PC-3 (cell line): ENCODE measurements at places on chromosomes 11 and 22. TPM values are rescaled to one million over a fixed set of nuclear protein-coding genes. Genes with fewer than 3 reads are reported as not detected.
A peak's percentile ranks its signal among the peaks of the same experiment; 100 is the strongest.

DNA sequence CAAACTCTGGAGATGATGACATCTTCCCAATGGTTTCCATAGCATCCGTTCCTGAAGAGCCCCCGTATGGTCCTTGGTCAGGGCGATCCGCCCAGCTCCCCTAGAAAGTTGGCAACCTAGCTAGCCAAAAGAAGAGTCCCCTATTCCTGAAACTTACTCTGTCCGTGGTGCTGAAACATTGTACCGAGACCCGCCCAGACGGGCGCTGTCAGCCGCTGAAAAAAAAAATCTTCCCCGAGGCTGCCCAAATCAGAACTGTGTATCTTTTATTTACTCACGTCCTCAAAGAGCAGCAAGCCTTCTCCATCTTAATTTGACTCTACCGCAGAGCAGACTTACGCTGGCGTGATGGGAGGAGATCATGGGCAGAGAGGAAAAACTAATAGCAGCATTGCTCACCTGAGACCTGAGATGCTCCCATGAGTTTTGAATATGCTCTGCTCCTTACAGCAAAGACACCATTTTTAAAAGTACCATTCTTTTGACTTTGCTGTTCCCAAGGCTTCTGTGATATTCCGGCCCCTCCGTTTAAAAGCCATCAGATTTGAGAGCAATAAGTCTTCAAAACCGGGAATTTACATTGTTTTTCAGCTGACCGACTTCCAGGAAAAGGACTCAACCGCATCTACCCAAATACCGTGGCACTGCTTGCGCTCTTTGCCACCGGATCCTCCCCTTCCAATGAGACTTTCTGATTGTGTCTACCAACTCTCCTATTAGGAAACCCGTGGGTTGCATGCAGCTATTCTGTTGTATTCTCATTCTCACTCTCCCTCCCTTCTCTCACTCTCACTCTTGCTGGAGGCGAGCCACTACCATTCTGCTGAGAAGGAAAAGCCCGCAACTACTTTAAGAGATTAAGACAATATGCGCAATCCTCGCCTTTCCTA is at the start of gene SLC17A6:
Gene SLC17A6, plus strand, starts transcription at position 786 of the 890 bp plus-strand sequence. CDS start 153 bp downstream, outside the sequence.
- peak; percentile 57 for DNase-seq

DNA sequence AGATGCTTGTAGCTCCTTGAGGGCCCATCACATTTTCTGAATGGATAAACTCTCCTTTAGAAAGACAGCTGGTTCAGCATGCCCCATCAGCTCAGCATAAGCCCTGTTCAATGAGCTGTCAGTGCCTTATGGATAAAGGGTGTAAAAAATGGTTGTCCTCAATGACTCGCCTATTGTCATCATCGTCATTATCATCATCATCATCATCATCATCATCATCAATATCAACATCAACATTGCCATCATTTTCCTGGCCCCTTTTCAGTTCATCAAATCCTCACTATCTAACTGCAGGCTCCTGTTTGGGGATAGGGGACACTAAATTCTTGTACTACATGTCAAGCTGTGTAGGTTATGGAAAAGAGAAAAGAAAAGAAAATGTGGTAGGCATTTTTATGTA is 310.7 kb upstream of the MTNR1B start:
- DNase-seq, result no peak

DNA sequence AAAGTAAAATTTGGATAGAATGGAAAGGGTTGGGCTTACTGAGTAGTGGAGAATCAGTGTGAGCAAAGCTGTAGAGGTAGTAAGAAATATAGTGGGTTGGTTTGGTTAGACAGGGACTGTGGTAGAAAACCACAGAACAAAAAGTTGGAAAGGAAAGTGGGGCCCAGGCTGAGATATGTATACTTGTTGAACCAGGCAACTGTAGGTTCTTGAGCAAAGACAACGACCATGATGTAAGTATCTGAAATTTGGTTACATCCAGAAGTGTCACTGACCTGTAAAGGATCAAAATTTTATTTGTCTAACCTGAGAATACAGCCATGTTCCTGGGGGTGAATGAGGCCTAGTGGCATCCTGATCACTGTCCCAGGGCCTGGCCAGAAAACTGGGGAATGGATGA is 114.1 kb downstream of the STIM1 start:
- no peak for DNase-seq

GRCh38 chr22:20205964-20206708 is 55.3 kb upstream of the CCDC188 start:
- peak; percentile 48 for DNase-seq

DNA sequence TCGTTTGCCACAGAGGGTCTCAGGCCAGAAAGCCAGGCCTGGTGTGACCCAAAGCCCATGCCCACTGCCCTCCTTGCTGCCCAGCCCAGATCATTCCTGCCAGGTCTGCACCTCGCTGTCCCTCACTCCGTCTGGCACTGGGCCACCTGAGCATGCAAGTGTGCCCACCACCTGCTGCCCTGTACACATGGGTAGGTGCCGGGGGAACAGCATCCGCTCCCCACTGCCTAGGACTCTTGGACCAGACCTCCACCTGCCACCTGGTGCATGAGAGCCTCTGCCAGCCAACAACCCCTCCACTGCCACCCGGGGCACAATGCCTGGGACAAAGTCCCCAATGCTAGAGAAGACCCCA is 12.5 kb downstream of the MGAT3 start:
- DNase-seq, result no peak

GRCh38 chr11:271319-271715 is 6.9 kb upstream of the NLRP6 start:
- DNase-seq, result no peak

GRCh38 chr11:34620820-34621792 is at the start of gene EHF:
Gene EHF, plus strand, starts transcription at chr11:34621093. Its CDS starts 21,538 bp downstream, at chr11:34642631.
- DNase-seq, result peak; percentile 80

- no peak for DNase-seq
These were observed 231.9 kb upstream of the E2F8 start for GRCh38 chr11:19472679-19473078.

- DNase-seq, result peak; percentile 94
These were observed 306.1 kb downstream of the C11orf87 start for GRCh38 chr11:109728056-109728455.

- peak; percentile 23 for DNase-seq
These were observed 365.2 kb upstream of the DDI1 start for GRCh38 chr11:103671143-103671651.

GRCh38 chr11:89249196-89249595 is 71.5 kb downstream of the TYR start:
- no peak for DNase-seq

- DNase-seq, result no peak
These were observed 29.4 kb downstream of the CCDC83 start for GRCh38 chr11:85884581-85885021.

DNA sequence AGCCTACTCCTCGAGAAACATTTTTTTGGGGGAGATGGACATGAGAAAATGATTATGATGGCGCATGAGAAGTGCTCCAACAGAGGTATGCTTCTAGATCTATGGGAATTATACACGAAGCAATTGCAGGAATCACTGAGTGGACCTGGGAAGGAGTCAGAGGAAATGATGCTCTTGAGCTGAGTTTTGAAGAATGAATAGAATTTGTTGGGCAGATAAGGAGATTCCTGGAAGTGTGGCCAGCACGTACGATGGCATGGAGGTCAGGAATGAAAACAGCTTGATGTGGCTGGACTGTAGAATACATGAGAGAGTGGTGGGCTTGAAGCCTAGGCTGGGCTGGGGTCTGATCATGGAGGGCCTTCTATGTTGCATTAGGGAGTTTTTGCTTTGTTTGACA is 31.7 kb downstream of the ADAMTS15 start:
- DNase-seq, result no peak

DNA sequence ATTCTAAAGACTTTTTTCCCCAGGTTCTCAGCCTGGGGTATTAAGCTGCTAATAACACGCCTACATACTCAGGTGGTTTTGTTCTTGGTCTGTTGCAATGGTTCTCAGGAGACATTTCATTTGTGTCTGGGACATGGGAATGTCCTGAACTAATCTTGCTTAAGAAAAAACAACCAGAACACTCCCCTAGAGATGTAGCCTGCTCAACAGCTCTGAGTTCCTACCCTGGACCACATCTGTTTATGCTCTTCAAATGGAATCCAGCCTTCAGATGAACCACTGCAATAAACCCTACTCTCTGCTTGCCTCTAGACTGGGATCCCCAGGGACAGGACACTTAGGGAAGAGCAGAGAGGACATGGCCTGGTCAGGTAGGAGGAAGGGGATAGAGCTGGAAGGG is 29.9 kb downstream of the RELT start:
- DNase-seq, result no peak

DNA sequence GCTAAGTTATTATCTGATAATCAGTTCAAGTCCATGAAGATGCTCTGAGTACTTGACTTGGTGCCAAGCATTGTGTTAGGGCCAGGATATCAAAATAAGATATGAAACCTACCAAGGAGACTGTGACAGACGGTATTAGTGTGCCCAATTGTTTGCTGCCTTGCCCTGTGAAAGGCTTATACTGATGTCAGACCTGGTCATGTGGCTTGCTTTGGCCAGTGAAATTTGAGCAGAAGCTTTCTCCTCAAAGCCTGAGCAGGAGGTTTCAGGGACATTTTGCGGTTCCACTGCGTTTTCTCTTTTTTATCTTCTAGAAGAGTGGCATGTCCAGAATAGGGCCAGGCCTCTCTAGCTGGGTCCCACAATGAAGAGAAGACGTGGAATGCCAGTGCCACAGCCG is 15.8 kb upstream of the PKNOX2 start:
- no peak for DNase-seq

- no peak for DNase-seq
These were observed 56.0 kb upstream of the PARVA start for GRCh38 chr11:12321217-12321937.

DNA sequence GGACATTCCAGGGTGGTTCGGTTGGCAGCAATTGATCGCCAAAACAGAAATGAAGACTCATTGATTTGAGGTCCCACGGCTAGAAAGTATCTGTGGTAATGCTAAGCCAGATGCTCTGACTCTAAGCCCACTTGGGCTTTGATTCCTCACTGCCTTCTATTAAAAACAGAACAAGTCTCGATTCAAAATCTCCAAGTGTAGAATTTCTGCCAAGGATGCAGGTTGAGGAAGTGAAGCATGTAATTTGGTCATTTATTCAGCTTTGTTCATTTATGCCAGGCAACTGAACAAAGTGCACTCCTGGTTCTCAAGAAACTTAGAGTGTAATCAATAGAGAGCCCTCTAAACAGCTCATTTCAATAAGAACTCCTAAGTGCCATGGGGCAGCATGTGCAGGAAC is 2.3 kb upstream of the CEP295 start:
- DNase-seq, result no peak

DNA sequence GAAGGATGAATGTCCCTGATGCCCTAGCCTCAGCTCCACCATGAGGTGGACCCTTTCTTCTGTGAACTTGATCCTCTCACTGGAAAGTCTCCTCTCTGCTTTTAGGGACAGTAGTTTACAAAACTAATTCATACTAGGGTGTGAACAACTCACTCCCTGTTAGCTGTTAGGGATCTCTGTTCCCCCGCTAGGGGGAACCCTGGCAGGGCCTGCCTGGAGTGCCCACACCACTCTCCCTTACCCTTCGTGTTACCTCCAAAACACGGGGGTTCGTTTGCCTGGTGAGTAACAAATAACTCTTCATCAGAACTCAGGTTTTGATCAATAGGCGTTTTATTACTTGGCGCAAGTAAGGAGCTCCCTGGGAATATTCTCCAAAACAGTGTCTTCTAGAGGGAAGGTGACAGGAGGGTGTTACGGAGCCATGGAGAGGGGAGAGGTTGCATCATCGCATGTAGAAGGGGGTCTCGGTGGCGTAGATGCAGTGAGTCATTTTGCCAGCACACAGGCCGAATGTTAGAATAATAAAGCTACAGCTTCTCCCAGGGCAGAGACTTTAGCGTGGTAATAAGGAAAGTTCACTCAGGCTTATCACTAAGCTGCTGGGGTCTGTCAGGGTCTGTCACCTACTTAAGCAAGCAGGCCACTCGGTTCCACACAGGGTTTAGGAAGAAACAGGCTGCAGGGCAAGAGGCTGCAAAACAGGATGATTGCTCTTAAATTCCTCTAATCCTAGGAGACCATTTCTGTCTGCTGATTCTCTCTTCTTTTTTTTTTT is 45.8 kb downstream of the C11orf96 start:
- peak; percentile 18 for DNase-seq

DNA sequence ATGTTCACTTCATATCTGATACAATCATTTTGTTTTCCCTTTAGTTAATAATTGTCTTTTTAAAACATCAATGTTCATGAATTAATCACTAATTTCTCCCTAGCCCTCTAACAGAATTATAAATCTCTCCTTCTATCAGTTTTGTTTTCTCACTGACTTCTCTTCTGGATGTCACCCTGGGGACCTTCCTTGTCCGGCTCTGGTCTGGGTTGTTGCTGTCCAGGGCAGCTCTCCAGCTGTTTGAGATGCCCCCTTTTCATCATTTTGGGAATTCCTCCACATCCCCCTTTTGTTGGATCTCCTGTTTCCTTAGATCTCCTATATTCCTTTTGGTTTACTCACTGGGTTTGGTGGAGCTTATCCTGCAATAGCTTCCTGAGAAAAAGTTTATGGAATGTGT is 35.6 kb upstream of the PSMA1 start:
- DNase-seq, result no peak

DNA sequence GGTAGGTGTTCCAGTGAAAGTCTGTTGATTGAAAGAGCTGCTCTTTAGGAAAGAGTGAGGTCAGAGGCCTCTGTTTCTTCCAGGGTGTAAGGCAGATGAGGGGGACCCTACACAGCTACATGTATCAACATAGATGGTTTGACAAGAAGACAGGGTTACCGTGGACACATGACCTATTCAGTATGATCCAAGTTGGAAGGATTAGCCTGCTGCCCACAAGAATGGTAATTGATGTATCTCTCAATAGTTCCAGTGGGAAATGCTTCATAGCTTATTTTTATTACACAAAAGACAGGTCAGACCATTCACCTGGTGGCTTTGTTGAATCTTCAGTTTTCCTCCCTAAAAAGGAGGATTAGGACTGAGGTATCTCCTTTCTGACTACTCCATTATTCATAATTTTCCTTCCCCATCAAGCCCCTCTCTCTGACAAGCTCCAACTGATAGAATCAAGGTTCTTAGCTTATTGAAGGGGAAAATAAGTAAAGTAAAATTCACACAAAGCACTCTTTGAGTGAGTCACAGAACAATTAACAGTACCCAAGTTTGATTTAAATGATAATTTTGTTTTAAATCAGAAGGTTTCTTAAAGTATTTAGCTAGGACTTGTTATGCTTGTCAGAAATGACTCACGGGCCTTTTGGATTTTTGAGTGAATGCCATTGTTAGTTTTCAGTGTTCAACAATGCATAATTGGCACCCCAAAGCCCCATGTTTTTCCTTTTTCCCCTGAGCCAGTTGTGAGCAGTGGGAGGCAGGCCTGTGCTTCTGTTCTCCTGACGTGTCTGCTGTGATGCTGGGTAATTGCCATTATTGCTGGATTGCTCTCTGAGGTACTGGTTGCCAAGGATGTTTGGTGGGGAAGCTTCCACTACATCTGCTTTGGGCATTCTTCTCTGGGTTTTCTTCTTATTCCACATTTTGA is 373.2 kb downstream of the DDX10 start:
- DNase-seq, result peak; percentile 36

The OSM gene
- total RNA-seq, result not detected in 2 replicates

The DERL3 gene
- total RNA-seq, result not detected in 2 replicates

The EXPH5 gene
- 13.5 and 14.1 TPM in 2 replicates for total RNA-seq

The OR4A16 gene
- not detected in 2 replicates for total RNA-seq

The BTBD18 gene
- total RNA-seq, result not detected in 2 replicates

The SLC25A1 gene
- 81.6 and 91.7 TPM in 2 replicates for total RNA-seq

The CHST1 gene
- total RNA-seq, result not detected in 2 replicates

The RTN4RL2 gene
- 3.5 and 6.5 TPM in 2 replicates for total RNA-seq

The SAA2 gene
- total RNA-seq, result not detected in 2 replicates

The TMEM151A gene
- not detected in 2 replicates for total RNA-seq
